Stimulated activated CD4-positive, alpha-beta T cell treated with anti-CD3 and anti-CD28 coated beads, Interleukin-1b, Interleukin-23, amount 100 ng/mL, for 1 hour (primary cell): ENCODE measurements at places on chromosomes 3 and 15.
A peak's percentile ranks its signal among the peaks of the same experiment; 100 is the strongest.

DNA sequence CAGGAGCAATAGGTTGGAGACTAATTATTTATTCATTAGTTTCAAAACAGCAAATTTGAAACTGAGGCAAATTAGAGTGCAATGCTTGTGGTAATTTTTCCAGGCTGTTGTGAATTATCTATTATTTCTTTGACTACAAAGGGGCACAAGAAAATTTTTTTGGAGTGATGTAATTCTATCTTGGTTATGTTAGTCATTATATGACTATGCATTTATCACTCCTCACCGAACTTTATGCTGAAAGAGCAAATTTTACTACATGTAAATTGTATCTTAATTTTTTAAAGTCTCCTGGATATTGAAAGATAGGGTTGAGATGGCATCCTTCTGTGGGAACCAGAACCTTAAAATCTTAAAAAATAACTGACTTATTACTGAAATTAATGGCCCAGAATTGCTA, 320.0 kb upstream of the ROBO1 start:
- DNase-seq = no peak

- DNase-seq = no peak
These were observed 124.1 kb upstream of the CHRM5 start for GRCh38 chr15:33844186-33844585.

GRCh38 chr15:93046721-93047120, 42.3 kb downstream of the RGMA start:
- no peak for DNase-seq

- no peak for DNase-seq
These were observed 26.3 kb downstream of the DPH6 start for GRCh38 chr15:35519541-35520149.

DNA sequence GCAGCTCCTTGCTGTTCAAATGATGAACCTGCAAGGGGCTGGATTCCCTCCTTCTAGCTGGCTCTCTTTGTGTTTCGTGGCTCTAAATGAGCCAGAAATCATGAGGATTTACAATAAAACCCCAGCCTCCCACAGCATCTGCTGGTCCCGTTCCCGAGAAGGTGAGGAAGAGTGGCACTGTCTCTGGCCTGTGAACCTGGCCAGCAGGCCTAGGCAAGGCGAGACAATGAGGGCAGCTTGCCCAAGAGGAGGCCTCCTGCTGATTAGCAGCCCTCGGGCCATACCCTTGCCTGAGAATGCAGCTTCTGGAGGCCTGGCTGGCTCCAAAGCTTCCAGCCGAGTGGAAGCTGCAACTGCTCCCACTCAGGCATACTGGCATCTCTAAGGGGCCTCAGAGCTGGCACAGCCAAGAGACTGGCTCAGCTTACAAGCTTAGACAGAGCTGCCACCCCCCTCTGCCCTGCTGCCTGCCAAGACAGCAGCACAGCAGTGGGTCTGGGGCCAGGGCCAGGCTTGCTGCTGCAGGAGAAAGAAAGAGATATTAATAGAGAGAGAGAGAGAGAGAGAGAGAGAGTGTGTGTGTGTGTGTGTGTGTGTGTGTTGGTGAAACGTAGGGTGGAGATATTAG, 76.5 kb downstream of the HMG20A start:
- no peak for DNase-seq

GRCh38 chr3:195187609-195188425, 83.1 kb downstream of the XXYLT1 start:
- no peak for DNase-seq

DNA sequence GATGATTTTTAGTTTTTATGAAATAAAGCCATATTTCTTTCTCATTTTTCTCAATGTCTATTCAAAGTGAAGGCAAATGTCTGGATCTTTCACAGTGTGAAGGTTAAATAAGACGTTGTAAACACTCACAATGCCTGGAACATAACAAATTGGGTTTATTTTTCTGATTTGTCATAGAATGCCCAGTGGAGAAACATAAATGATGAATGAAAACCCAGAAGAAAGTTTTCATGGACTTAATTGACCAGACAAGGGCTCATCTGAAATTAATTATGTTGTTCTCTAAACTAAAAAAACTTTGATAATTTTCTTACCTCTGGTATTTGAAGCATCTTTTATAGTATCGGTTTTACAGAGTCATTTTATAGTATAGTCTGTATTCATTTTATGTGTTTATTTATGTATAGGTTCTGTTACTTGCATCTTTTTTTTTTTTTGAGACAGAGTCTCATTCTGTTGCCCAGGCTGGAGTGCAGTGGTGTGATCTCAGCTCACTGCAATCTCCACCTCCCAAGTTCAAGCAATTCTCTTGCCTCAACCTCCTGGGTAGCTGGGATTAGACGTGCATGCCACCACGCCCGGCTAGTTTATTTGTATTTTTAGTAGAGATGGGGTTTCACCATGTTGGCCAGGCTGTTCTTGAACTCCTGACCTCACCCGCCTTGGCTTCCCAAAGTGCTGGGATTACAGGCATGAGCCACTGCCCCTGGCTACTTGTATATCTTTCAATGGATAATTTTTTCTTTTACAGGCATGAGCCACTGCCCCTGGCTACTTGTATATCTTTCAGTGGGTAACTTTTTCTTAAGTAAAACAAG, 15.1 kb upstream of the BNIP2 start:
- DNase-seq = no peak

DNA sequence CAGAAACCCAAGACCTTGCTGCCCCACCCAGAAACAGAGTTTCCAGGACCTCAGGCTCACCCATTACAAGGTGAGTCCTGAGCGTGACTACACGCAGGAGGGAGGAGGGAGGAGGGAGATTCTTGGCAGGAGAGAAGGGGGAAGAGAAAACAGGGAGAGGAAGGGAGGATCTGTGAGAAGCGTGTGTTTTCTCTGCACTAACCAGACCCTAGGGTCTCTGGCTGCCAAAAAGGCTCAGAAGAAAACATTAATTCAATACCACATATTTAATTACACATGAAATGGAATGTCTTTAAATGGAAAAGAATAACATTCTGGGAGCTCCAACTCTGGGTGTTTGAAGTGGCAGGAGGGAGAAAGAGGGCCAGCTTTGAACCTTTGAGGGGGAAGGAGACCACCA, 309.0 kb downstream of the NTRK3 start:
- no peak for DNase-seq

DNA sequence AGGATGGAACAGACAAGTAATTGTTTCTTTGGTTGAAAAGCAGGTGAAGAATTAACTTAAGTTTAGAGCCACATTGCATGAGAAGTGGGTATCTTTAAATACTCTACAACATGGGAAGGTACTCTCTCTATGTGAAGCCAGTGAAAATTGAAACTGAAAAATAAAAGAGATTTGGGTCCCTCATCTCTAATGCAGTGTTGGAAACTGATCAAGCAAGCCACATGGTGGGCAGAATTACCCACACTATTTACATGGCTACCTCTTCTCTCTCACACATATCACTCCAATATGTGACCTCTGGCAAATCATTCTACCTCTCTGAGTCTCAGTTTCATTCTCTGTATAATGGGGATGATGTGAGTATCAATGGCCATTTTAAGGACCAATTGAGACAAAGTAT, 339.0 kb downstream of the IL5RA start:
- no peak for DNase-seq

DNA sequence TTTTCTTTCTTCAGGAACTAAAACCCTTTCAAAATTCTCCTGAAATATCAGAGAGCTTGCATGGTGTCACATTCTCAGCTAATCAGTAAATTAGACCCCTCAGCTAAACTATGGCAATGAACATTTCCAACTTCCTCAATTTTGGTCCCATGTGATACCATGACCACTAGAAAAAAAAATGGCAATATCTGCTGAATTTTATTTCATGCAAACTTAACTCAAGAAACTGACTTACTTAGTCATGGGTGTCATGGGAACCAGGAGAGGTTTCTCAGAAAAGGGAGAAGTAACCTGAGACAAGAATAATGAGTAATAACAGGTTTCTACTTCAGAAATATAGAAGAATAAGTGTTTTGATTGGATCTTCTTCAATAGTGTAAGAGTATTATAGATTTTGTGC, 784.6 kb upstream of the ALCAM start:
- DNase-seq = no peak

GRCh38 chr3:15332405-15333098, at the start of gene SH3BP5:
SH3BP5 (minus strand) TSS chr3:15332586; CDS start chr3:15332408, 178 bp downstream.
- DNase-seq = peak; percentile 23

- no peak for DNase-seq
These were observed 1.9 kb downstream of the SPINT1 start for GRCh38 chr15:40845511-40846284.

GRCh38 chr15:90413411-90414379, 25.7 kb downstream of the IQGAP1 start:
- no peak for DNase-seq
